ENCODE measurements at places on chromosomes 1 and 21. TPM values are rescaled to one million over a fixed set of nuclear protein-coding genes. Genes with fewer than 3 reads are reported as not detected.

- DNase-seq: no peak
These were observed 404.0 kb upstream of the VAMP3 start for GRCh38 chr1:7366955-7367665.

MSH4 gene
- total RNA-seq: under 0.01 TPM

RNU1-2 gene
- under 0.01 TPM for total RNA-seq

RAB7B gene
- total RNA-seq: 9.1 TPM

- DNase-seq: peak; percentile 79
These were observed 56.8 kb upstream of the LYST start for GRCh38 chr1:235923466-235924021.

WNT9A gene
- 0.18 TPM for total RNA-seq

WDR3 gene
- total RNA-seq: 74.7 TPM

DNA sequence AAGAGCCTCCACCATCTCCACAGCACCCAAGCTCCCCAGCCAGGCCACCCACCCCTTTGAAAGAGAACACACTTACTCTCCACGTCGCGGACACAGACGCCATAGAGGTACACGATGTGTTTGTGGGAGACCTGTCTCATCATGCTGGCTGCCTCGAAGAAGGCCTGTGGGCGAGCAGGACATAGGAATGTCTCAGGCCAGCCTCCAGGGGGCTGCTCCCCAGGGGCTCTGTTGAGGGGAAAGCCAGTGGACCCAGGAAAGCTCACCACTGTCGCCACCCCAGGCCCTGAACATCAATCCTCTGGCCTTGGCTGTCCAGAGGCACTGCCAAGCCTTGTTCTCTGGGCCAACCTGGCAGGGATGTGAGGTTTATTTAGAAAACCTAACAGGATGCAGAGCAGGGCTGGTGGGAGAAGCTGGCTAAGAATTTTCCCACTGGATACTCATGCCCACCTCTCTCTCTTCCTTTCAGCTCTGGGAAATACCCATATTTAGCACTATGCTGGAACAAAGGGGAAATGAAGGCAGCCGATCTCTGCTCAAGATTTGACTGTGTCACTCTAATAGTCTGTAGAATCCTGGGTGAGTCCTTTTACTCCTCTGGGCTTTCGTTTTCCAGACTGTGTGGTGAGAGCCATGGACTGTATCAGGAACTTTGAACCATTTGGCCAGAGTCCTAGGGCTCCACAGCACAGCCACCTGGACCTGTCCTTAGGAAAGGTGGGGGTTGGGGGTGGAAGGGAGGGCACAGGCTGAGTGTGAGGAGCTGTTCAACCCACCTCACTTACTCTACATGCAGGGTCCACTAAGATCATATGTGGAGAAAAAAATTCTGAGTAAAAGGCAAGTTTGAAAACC is 101.9 kb downstream of the RAVER2 start:
- DNase-seq: no peak

Measured in IMR-90 (cell line).